ENCODE measurements at places on chromosomes 6 and 20.

DNA sequence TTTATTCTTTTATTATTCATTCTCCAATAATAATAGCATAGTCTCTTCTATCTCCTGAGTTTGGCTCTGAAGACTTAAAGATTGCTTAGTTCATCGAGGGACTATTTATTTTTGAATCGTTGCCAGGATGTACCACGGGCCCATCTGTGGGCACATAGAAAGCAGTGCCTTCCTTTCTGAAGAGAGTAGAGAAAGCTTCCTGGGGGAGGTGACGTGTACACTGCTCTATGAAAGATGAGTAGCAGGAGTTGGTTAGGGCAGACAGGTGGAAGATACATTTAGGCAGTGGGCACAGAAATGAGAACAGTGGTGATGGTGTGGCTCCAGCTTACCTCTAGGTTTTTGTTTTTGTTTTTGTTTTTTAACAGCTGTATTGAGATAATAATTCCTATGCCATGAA is 98.4 kb downstream of the CDKAL1 start:
- DNase-seq, result no peak

GRCh38 chr6:131290955-131291354 is 155.7 kb downstream of the AKAP7 start:
- DNase-seq, result no peak

GRCh38 chr6:142940487-142940886 is 4.5 kb downstream of the HIVEP2 start:
- DNase-seq, result no peak

DNA sequence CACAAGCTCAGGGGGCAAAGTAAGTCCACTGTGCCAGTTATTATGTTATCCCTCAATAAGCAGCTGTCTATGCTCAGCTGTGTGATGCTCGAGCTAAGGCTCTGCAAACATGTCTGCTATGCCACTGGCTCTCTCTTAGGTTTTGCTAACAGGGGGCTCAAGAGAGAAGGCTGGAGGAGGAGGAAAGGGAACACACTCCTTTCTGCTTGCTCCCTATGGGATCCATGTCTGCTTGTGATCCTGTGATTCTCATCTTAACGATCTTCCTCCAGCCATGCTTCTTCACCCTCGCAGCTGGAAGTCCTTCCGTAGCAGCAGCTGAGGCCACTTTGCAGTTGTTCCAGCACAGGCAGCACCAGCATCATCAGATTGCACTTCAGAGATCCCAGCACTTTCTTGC is 37.0 kb upstream of the IGF2R start:
- no peak for DNase-seq

GRCh38 chr6:53359095-53359842 is 10.5 kb upstream of the ELOVL5 start:
- DNase-seq, result peak; percentile 82

- DNase-seq, result no peak
Observed at GRCh38 chr20:61817575-61817974, 248.1 kb downstream of the TAF4 start.

DNA sequence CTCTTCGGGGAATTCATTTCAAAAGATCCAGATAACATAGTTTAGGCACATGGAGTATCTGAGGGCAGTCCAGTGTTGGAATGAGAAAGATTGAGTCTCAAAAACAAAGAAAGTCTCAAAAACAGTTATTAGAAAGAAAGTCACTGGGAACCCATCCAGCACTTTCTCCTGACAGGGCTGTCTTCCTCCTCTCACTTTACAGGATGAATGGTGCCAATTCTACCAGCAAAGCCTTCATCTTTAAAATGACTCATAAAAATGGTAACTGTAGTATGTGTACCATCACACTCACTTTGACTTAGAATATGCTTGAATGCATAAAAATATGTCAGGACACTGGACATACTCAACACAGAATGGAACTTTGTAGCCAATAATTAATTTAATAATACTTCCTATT is 71.3 kb downstream of the SLC22A3 start:
- no peak for DNase-seq

DNA sequence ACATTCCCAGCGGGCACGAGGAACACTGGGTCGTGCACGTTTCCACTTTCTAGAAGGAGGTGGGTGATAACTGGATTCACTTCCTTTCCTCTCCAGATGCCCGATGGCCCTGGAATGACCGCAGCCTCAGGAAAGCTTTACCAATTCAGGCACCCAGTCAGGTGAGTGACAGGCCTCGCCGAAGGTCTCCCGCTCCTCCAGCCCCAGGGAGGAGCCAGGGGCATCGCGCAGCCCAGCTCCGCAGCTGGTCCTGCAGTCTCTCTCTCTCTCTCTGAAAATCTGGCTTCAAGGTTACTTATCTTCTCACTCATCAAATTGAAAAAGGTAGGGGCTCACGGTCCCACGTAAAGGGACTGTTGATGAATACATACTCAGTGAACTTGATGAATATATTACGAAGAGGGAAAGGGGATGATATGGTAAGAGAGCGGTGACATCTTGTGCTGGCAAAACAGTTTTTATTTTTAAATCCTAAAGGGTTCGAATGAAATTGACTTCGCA is 891 bp downstream of the RIPPLY2 start:
- DNase-seq, result no peak

DNA sequence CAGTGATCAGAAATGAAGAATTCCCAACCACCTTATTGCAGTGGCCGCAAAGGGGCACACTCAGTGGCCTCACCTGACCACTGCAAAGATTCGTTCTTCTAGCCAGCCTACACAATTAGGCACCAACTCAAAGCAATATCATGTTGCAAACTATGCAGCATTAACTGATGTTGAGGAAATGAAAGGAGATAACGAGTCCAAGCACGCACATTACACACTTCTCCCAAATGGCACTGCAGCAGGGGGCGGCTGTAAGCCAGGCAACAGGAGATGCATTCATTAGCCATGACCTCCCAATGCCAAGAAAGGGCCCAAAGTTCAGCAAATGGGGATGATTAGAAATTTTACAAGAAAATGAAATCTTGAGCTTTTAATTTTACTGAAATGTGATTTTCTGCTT is 39.3 kb downstream of the ATXN1 start:
- DNase-seq, result no peak

DNA sequence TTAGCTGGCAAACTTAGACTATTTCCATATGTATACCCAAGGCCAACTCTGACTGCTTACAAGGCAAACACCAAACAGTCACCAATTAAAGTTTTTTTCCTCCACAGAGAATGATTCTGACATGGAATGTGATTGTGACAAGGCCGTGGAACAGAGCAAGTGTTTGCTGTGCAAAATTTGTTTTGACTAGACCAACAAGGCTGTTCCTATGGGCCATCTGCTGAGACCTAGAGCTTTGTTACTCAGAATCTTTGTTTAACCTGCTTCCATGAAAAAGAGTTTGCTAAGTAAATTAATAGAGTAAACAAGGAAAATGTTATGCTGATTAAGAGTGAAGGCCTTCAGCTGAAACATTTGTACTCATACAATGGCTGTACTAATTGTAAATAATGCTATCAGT is 51.6 kb upstream of the IMPG1 start:
- DNase-seq, result no peak

- DNase-seq, result no peak
Observed at GRCh38 chr6:52582996-52583395, 6.1 kb upstream of the TRAM2 start.

DNA sequence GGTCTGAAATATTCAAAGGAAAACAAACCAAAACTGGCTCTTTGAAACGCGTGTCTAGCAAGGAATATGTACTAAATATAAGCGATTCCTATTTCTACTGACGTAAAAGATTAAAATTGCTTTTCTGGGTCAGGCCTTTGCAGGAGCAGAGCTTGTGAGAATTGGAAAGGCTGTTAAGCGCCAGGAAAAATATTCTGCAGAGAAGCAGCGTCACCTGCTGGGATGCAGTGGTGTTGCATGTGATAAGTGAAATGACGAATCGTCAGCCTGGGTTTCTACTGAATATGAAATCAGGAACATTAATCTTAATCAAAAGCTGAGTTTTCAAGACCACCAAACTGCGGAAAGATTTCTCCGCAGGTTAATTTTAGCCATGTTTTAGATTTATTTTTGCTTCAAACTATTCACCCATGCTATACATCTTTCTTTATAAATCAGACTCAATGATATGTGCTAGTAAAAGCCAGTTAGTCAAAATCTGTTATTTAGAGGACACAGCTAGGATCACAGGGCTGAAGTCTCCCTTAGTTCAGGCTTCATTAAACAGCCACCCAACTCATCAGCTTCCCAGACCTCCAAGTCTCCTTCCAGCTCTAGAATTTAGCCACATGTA is 67.4 kb downstream of the ALDH8A1 start:
- peak; percentile 23 for DNase-seq

- DNase-seq, result no peak
Observed at GRCh38 chr20:14622796-14623195, 285.4 kb upstream of the FLRT3 start.

DNA sequence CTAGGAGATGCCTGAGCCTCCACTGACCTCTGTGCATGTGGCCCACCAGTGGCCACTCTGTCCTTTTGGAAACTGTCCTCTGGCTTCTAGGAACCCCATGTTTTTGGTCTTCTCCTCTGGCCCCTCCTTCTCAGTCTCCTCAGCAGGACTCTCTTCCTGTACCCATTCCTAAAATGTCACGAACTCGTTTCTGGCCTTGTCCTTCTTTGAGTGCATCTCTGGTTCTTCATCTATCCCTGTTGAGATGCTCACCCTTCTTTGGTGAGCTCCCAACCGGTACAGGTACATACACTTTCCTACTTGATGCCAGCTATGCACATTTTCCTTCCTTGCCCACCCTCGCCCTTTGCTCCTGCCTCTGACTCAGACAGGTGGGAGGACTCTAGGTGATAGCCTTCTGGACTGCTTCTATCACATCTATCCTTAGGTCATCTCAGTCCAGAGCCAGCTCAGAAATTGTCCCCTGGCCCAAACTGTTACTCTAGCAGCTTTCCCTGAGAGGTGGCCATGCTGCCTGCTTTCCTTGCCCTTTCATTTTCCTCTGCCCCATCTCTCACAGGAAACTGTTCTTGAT is 14.8 kb upstream of the NNAT start:
- no peak for DNase-seq

- peak; percentile 16 for DNase-seq
Observed at GRCh38 chr6:29553268-29554057, 6.1 kb downstream of the UBD start.

- DNase-seq, result no peak
Observed at GRCh38 chr6:156957931-156958547, 180.9 kb downstream of the ARID1B start.
